ENCODE measurements at places on chromosomes 12 and 14.

GRCh38 chr14:75521415-75522199 lies 662 bp upstream of the BATF start:
- no peak for DNase-seq

DNA sequence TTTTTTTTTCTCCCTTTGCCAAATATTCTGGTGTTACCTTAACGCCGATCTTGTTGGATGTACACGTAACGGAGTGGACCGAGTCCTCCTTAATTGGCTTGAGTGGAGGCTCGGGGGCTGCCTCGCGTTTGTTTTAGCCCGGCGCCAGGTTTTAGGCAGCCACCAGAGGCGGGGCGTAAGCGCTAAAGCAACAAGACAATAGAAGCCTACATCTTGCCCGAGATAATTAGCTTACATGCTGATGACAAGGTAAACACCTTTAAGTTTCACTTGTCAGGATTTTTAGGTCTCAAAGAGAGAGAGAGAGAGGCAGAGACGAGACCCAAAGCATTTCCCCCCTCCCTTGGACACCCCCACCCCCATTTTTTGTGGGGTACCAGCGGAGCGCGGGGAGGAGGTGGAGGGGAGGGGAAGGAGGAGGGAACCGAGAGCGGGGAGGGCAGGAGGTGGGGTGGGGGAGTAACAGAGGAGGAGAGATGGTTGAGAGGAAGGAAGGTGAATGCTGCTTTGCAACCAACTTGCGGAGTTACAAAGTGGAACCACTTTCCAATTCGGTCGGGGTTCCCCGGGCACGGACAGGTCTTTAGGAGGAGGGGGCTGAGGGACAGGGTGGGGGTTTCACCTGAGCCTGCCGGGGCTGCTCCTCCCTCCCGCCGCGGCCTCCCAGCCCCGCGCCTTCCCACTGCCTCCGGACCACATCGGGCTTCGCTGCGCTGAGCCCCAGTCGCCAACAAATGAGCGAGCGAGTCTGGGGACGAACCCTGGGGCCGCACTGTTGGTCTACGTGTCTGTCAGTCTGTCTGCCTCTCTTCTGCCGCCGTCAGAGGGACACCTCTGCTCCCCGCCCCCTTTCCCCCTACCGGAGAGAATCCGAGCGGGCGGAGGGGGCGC lies at the start of gene NKX2-1:
Gene NKX2-1, minus strand, starts transcription at position 802 of the 891 bp plus-strand sequence. Its CDS starts 103 bp downstream, at position 699.
- DNase-seq, result no peak

DNA sequence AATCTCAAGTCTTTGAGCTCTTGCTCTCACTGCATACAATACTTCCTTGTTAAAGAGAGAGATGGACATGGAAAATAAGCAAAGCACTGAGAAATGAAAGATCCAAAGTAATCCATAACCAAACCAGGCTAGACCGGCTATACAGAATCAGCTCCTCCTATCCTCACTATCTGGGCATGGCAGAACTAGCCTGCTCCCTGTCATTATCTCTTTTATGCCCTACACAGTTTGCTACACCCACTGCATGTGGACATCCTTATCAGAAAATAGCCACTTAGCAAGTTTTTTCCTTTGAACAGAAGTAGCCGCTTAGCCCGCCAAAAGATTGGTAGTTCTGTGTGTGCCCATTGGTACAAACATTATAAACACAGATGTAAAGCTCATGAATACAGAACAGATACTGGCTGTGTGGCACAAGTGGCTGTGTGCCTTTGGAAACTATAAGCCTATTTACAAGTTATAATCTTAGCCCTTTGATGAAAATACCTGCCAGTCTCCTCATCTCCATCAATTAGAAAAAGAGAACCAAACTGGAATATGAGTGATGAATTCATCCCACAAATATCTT lies 34.7 kb downstream of the SPTB start:
- DNase-seq, result no peak

DNA sequence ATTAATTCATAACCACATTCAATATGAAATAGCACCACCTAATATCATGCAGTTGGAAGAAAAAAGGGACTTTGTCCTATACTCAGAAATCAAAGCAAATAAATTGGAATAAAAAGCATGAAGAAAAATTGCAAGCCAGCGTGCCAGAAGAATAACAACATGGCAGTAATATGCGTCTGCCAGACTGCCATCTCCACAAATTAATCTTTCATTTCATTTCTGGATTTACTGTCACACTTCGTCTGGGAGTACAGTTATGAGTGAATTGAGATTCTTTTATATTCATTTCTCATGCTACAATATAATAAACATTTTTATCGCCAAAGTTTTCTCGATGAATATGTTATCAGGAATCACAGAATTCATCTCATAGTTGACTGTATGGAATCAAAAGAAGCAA lies 1327.7 kb upstream of the SEL1L start:
- DNase-seq, result no peak

GRCh38 chr14:96238676-96239265 lies 17.2 kb upstream of the BDKRB1 start:
- DNase-seq, result no peak

GRCh38 chr12:122527478-122527944 lies 462 bp downstream of the KNTC1 start:
- DNase-seq, result no peak

DNA sequence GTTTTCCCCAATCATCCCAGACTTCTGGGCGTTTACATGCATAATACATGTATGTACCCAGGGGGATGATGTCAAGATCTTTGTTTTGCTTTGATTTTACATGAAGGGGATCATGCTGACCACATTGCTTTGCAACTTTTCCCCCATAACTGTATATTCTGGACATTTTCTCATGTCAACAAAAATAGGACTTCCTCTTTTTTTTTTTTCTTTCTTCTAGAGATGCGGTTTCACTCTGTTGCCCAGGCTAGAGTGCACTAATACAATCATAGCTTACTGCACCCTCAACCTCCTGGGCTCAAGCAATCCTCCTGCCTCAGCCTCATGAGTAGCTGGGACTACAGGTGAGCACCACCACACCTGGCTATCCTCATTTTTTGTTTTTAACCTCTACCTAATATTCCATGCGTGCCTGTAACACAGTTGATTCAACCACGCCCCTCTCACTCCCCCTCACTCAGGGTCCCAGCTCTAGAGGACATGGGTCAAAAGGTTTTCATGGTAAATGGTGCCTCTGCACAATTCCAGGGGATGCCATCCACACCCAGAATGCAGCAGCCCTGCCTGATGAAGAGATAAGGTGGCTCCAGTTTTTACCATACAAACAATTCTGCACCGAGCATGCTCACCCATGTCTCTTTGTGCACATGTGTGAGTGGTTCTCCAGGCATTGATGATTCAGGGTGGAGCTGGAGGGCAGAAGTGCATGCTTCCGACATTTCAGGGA lies 32.0 kb upstream of the CIPC start:
- DNase-seq, result no peak

DNA sequence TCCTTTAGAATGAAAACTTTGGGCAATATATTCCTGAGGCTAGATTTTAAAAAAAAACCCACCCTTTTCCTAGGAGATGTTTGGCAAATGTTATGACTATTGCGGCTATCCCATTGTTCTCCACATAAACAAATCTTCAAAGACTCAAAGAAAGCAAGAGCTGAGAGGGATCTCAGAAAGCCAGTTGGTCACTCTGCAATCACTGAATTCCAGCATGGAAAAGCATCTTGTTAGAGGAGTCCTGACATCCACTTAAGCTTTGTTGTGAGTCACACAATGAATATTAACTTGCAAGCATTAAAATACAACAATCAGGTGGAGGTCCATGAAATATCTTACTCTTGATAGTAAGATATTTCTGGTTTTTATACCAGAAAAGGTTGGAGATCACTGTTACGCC lies 11.0 kb upstream of the PTPRB start:
- DNase-seq, result no peak

GRCh38 chr12:5733136-5733755 lies 211.8 kb downstream of the ANO2 start:
- no peak for DNase-seq

GRCh38 chr12:93089805-93090569 lies 160.9 kb upstream of the EEA1 start:
- no peak for DNase-seq

DNA sequence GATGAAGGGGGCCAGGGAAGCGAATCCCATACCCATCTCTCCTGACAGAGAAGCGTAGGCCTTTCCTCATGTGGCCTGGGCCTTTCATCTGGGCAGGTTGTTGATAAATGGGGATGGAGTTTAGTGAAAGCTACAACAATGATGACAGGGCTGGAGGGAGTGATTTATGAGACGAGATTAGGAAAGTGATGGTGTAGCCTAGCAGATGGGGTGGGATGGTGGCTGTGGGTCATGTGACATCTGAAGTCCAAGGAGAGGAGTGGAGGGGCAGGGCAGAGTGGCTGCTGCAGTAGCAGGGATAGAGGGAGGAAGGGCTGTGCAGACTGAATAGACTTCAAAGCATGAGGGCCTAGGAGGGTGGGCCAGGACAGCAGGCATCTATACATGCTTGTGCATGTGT lies 85.5 kb downstream of the ADCK1 start:
- DNase-seq, result peak; percentile 76

DNA sequence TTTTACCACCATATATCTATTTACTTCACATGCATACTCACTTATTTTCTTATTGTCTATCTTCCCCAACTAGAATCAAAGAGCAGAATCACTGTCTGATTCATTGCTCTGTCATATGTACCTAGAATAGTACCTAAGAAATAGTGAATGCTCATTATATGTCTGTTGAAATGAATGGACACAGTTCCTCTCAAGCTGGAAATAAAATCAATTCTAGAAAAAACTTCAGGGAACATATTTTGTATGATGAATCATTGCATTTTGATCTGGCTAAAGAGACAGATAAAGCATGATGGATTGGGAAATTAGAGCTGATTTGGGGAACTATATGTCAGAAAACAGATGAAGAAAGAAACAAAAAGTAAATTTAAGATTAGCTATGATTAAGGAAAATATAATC lies 623.3 kb downstream of the C12orf50 start:
- DNase-seq, result no peak

DNA sequence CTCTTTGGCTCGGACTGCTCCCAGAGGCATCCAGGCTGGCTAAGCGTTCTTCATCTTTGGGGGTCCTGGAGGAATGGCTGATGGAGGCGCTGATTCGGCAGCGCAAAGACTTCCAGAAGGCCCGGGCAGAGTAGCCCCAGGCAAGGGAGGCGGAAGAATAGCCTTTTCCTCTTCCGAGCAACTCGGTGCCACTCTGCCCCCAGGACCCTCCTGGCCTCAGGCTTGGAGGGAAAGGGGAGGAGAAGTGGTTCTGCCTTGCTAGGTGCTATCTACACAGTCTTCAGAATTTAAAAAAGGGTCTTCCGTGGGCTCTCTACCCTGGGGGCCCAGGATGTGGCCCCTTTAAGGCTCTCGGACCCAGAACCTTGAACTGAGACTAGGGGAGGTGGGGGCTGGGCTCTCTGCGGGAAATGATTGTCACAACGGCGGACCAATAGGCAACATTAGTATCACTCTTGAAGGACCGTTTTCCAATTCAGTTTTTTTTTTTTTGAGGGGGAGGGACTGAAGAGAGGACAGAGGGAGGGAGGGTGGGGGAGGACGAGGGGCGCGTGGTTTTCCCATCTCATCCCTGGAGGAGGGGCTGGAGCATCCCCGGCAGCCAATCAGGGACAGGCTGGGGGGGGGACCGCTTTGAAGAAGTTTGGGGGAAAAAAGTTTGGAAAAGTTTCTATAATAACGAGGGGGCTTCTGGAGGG lies at the start of gene NFATC4:
Gene NFATC4, plus strand, starts transcription at position 671 of the 698 bp plus-strand sequence. CDS start 157 bp downstream, outside the sequence.
- DNase-seq, result peak; percentile 89

DNA sequence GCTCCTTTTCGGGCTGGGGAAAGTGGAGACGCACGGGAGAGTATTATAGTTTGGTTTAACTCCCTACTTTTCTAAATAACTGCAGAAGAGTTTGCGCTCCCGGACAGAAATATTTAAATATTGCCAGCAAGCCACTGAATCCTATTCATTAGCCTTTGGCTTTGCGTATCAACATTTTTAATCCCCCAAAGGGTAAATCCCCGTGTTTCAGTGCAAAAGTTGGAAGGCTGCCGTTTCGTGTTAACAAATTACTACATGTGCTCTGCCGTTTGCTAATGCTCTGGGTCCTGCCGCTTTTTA lies 372 bp upstream of the DPF3 start:
- DNase-seq, result no peak

DNA sequence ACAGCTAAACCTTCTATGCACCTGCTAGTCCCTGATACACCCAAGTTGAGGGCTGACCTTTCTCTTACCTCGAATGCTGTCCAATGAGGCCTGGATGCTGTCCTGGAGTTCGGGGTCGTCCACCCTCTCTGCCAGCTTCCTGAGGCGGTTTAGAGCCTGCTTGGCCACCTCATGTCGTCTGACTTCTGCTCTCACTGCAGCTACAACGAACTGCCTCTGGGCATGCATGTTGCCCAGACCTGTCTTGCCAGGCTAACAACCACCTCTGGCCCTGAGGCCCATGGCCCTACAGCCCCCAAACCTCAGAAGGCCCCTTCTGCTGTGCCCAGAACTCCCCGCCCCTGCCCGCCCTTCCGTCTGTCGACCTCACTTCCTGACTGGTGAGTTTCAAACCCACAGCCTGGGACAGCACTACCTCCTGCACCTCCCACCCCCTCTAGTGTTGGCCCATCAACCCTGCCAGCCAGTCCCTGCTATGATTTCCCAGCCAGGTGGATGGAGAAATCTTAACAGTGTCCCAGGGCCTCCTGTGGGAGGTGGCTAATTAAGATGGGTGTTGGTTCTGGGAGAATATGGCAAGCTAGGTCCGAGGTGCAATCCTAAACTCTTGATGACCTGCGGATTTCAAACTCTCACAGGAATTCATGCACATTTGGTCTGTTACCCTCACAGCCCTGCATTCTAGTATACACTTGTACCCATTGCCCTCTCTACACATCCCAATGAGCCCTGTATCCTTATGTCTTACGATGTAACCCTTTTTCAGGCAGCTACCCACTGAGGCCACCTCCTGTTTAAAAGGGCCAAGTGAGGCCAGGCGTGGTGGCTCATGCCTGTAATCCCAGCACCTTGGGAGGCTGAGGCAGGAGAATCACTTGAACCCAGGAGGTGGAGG lies 2.7 kb upstream of the TSPAN31 start:
- DNase-seq, result no peak

GRCh38 chr12:81668475-81668874 lies 90.7 kb downstream of the PPFIA2 start:
- no peak for DNase-seq

DNA sequence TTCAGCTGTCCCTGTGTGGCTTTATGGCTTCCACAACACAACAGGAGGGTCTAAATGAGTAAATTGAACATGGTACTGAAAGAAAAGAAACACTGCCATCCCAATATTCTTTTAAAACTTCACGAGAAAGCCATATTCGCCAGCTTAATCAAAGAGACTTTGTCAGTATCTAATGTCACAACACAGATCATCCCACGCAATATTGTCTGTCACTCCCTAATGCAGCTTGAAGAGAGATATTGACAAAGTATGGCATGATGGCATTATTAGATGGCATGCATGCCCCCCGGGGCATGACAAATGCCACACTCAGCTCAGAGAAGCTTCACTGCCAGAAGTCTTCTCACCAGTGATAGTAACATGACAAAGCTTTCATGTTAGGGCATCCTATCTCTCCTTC lies 197.8 kb downstream of the TTC8 start:
- no peak for DNase-seq

GRCh38 chr12:25744313-25744712 lies 191.2 kb upstream of the LMNTD1 start:
- no peak for DNase-seq

DNA sequence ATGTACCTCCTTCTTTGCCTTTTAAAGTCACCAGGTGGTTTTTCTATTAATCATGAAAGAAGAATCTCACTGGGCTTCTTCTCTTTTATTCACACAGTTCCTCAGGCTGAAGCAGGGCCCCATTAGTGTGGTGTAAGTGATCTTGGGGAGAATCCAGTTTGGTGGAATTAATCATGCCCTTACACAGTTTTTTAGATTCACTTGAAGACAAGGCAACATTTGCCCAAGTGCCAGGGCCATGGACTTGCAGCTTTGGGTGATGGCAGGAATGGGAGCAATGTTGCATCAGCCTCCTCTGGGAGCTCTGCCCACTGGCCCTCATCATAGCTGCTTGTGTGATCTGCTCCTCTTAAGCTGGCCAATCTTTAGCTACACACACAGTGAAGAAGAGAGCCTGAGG lies 33.8 kb downstream of the KCNK10 start:
- no peak for DNase-seq

Data from BE2C (cell line).